ENCODE measurements at places on chromosomes 7 and 10. TPM values are rescaled to one million over a fixed set of nuclear protein-coding genes. Genes with fewer than 3 reads are reported as not detected.

GOLGA7B gene
- total RNA-seq: 0.02 TPM

KIAA1549 gene
- total RNA-seq: 7.5 TPM

EN2 gene
- 0.75 TPM for total RNA-seq

NCAPG2 gene
- 33.9 TPM for total RNA-seq

GRCh38 chr7:153509768-153510167 lies 542.4 kb upstream of the DPP6 start:
- no peak for DNase-seq

DNA sequence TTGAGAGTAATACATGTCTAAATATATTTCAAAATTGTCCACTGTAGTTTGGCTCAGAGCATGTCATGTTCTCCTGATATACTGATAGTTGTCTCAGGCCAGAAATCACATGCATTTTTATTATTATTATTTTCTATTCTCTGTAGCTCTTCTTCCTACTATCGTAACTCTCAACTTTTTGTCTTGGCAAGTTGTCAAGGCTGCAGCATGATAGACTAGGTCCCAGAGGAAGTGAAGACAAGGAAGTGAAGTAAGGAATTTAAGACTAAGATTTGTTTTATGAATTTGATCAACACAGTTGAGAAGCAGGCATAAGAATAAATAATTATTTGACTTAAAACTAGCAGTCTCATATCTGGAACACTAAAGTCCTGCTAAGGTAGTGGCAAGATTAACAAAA lies 369.5 kb downstream of the ABCA13 start:
- DNase-seq: no peak

GRCh38 chr10:87659571-87660483 lies at the start of gene PAPSS2:
Gene PAPSS2, plus strand, starts transcription at chr10:87659878. Its CDS starts 104 bp downstream, at chr10:87659982.
- DNase-seq: peak; percentile 64

DNA sequence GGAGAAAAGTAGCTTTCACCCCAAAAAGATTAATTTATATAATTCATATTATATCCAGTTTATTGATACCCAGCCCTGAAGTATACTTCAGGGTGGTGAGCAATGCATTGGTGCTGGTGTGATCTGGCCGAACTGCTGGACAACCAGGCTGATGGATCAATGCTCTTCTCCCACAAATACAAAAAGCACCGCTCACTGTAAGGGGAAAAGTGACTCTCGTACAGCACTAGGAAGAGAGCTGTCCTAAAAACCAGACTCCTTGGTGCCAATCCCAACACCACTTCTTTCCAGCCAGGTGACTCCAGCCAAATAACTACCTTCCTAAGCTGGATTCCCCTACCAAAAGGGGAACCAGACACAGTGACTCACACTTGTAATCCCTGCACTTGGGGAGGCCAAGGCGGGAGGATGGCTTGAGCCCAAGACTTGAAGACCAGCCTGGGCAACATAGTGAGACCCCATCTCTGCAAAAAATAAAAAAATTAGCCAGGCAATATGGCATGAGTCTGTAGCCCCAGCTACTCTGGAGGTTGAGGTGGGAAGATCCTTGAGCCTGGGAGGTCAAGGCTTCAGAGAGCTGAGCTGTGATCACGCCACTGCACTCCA lies 13.1 kb upstream of the TNPO3 start:
- DNase-seq: no peak

- DNase-seq: no peak
These were observed 430.9 kb downstream of the ACTR3B start for GRCh38 chr7:153190452-153190851.

GRCh38 chr7:105132335-105132734 lies 118.3 kb downstream of the KMT2E start:
- no peak for DNase-seq

DNA sequence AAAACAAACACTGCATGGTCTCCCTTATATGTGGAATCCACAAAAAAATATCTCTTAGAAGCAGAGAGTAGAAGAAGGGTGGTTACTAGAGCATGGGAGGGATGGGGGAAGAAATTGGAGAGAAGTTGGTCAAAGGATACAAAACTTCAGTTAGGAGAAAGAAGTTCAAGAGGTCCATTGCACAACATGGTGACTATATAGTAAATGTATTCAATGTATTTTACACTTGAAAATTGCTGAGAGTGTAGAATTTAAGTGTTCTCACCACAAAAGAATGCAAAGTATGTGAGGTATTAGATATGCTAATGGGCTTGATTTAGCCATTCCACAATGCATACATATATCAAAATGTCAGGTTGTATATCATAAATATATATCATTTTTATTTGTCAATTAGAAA lies 232.0 kb upstream of the CELF2 start:
- DNase-seq: no peak

GRCh38 chr10:46264336-46264735 lies 22.5 kb upstream of the ANTXRL start:
- no peak for DNase-seq

DNA sequence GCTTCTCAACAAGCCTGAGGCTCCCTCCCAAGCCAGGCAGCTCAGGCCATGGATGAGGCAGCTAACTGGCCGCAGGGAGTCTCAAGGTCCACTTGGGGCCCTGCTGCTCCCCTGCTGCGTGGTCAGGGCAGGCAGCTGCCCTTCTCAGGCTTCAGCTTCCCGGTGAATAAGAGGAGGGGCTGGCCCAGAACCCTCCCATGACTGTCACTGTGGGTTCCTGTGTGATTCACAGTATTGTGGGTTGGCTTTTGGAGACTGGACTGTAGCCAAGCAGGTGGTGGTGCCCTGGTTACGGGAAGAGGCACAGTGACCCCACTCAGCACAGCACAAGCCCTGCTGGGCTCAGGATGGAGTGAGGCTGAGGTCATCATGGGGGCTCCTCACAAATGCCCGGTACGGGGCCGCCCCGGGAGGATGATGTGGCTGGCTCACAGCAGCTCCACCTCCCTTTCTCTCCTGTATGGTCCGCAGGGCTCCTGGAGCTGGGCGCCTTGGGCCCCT lies 189.8 kb downstream of the HECW1 start:
- no peak for DNase-seq

- no peak for DNase-seq
These were observed 93.0 kb downstream of the EXOC4 start for GRCh38 chr7:133345690-133346421.

GRCh38 chr10:128922619-128923196 lies 544.3 kb upstream of the MGMT start:
- DNase-seq: no peak

GRCh38 chr7:130951303-130951975 lies 217.4 kb upstream of the KLF14 start:
- DNase-seq: no peak

GRCh38 chr7:7653593-7654187 lies 13.1 kb downstream of the UMAD1 start:
- DNase-seq: peak; percentile 31
